ENCODE measurements at places on chromosomes 5 and 9.

GRCh38 chr5:181173027-181173419, 25.6 kb downstream of the OR2V2 start:
- no peak for DNase-seq

DNA sequence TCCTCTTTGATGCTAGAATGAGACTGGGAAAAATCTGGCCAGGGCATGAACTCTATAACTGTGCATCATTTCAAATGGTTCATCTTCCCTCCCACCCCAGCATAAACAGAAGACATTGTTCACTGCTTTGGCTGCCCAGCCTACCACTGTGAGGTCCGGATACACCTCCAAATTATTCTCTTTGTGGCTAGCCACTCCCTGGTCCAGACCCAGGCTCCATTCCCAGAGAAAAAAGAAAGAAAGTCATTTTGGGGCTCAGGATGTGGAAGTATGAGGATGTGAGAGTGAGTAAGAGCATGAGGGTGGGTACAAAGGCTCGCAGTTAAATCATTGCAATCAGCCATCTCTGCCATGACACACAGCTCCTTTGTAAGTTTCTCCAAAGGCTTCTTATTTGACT, 559.2 kb downstream of the PSAT1 start:
- DNase-seq = no peak

GRCh38 chr5:27020973-27021372, 17.4 kb downstream of the CDH9 start:
- no peak for DNase-seq

- no peak for DNase-seq
These were observed 1.5 kb downstream of the COL27A1 start for GRCh38 chr9:114156657-114157421.

DNA sequence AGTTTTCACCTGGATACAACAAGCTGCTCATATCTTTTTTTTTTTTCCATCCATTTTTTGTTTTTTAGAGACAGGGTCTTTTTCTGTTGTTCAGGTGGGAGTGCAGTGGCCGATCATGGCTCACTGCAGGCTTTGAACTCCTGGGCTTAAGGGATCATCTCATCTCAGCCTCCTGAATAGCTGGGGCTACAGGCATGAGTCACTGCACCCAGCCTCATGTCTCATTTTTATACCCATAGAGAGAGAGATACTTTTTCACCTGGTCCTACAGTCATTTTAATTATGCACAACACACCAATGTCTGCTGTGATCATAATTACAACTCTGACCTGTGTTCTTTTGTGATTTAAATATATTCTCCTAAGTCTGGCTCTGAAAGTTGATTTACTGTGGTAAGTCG, 84.4 kb downstream of the KIF4B start:
- no peak for DNase-seq

All from GM12892 (cell line).